Adipocyte (in vitro differentiated cells): ENCODE measurements at places on chromosomes 11 and 22.
A peak's percentile ranks its signal among the peaks of the same experiment; 100 is the strongest.

GRCh38 chr11:33919645-33920044 is 27.8 kb upstream of the LMO2 start:
- no peak for DNase-seq

DNA sequence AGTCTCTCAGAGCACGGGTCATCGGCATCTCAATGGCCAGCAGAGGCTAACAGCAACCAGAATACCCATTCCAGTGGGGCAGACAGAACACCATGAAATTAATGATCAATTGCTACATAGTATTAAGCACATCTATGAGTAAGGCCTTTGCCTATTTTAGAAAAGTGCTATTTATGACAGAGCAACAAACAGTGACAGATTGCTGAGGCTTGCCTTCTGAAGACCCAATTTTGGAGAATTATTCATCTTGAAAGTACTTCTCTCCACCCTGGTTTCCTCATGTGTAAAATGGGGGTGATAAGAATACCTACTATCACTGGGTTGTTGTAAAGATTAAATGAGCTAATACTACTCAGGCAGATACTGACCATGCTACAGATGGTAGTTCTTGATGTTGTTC is 232.7 kb downstream of the TENM4 start:
- DNase-seq = no peak

DNA sequence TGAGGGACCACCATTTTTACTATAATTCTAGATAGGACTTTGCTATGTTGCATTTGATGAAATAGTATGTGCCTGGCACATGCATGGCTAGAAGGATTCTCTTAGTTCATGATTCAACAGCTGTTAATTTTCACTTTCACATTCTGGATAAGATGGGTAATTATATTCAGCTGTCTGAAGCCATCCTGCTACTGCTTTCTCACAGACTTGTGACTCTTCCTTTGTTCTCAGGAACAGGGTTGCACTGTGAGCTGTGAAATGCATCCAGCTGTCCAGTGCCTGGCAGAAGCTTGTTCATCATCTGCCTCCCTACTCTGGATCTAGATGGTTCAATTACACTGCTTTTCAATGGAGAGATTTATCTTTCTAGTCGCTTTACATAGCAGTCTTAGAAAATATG is 610.1 kb upstream of the ANO5 start:
- DNase-seq = no peak

GRCh38 chr11:111019871-111020670 is 225.5 kb upstream of the POU2AF2 start:
- peak; percentile 22 for DNase-seq

GRCh38 chr11:43582863-43583462 is 97.6 kb upstream of the HSD17B12 start:
- DNase-seq = no peak

DNA sequence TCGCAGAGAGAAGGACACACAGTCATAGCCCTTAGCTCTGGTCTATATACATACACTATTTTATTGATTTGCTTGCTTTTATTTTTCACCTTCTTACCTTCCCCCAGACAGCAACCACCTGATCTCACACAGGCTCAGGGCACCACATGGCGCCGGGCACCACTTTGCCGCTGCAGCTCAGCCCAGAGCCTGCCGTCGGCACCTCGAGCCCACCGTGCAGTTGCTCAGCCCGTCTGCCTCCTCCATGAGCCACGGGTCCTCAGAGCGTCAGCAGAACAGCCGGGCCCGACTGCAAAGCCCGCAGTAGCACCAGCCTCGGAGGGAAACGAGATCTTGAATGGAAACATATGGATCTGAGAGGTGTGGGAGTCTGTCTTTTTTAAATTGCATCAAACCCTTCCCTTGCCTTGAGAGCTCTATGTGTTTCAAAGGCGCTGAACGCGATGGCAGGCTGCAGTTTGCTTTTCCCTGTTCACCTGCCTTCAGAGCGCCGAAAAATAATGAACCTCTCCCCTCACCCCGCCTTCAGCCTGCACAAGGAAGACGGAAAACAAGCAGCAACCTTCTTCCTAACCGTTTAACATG is 505.4 kb downstream of the MN1 start:
- no peak for DNase-seq

DNA sequence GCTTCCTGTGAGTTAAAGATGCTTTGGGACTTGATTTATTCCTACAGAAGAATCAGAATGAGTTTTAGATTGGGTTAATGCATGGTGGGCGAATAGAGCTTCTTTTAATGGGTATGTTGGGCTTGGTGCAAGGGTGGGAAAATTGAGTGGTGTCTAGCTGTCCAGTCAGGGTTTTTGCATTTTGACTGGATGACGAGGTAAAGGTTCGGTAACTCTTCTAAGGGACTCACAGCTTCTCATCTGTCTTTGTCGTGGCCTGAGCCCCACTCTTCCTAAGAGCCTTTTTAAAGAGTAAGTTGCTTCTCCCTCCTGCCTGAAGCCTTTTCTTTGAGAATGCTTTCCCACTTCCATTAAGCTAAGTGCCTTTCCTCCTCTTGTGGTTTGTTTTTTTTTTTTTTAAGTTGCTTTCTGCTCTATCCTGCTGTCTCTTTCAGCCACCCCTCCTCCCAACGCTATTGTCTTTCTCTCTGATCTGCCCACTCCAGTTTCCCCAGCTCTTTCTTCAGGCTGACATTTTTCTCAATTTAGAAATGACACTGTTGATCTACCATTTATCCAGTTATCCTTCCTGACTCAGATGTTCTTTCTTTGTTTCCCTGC is 1.1 kb downstream of the DPF2 start:
- peak; percentile 47 for DNase-seq

DNA sequence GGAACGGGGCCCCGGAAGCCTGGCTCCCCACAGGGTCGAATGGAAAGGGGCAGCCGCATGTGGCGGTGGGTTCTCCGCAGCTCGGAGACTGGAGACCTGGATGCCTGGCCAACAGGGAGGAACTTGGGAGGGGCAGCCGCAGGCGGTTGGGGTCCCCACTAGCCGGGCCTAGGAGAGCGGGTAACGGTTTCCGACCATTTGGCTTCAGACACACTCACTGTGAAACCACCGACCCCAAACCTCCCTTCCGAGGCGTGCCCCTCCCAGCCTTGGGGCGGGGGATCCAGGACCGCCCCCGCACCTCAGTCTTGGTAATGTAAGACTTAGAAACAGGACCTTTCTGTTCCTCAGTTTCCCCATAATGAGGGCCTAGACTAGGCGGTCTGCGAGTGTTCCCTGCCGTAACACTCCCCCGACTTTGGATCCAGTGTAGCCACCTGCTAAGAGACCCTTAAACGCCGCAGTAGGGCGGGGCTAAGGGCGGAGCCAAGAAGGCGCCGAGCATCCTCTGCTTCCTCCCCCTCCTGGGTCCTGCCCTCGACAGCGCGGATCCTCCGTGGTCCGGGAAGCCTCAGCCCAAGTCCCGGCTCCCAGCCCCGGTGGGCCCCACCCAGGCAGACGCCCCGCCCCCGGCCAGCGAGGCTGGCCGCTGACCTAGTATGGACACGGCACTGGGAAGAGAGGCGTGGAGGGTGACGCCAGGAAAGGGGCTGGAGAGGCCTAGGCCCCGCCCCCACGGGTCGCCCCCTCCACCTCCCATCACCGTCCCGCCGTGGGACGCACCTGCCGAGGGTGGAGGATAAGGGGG is 1.8 kb upstream of the RASGRP2 start:
- DNase-seq = peak; percentile 47

- DNase-seq = no peak
Measured at GRCh38 chr11:72229925-72230763, 5.6 kb downstream of the INPPL1 start.

DNA sequence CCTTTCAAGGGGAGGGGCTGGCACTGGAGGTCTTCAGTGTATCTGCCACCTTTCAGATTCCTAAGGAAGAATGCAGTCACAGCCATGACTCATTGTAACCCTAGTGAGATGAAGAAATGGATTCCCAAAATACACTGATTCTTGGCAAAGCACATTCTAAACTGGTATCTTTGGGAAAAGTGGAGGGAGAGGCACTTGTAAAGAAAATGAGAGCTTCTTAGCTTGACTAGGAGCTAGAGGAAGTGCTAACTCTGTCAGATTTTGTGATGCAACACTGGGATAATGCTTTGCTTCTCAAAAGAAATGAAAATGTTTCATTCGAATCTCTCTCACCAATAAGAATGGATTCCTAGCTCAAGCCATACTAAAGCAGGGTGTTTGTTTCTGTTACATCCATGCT is 14.3 kb downstream of the NRIP3 start:
- DNase-seq = peak; percentile 59

- peak; percentile 56 for DNase-seq
Measured at GRCh38 chr22:23215294-23216241, 35.3 kb downstream of the BCR start.

- no peak for DNase-seq
Measured at GRCh38 chr11:64793271-64794160, 9.5 kb downstream of the MAP4K2 start.

GRCh38 chr11:8347978-8348377 is 84.3 kb upstream of the LMO1 start:
- DNase-seq = no peak

- no peak for DNase-seq
Measured at GRCh38 chr22:29369460-29369859, 18.9 kb downstream of the AP1B1 start.

GRCh38 chr11:129292092-129292491 is 83.6 kb upstream of the BARX2 start:
- DNase-seq = no peak

GRCh38 chr11:1171985-1172728 is 14.4 kb downstream of the MUC5AC start:
- DNase-seq = no peak

- DNase-seq = no peak
Measured at GRCh38 chr22:32874976-32875375, 73.5 kb downstream of the TIMP3 start.

GRCh38 chr11:115980337-115981103 is 476.3 kb upstream of the CADM1 start:
- DNase-seq = no peak

DNA sequence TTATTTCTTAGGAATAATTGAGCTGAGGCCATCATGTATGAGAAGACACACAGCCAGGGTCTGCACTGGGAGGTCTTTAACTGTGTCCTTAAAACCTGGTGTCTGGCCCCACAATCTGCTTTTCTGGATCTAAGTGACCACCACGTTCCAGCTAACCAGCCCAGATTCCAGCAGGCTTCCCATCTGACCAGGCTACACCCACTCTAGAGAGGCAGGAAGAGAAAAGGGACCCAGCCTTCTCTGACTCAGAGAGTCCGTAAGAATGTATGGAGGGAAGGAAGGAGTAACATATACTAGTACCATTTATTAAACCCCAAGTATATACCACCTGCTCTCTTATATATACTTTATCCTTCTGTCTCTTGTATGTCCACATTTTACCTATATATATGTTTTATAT is 80.1 kb downstream of the LDLRAD3 start:
- peak; percentile 42 for DNase-seq

DNA sequence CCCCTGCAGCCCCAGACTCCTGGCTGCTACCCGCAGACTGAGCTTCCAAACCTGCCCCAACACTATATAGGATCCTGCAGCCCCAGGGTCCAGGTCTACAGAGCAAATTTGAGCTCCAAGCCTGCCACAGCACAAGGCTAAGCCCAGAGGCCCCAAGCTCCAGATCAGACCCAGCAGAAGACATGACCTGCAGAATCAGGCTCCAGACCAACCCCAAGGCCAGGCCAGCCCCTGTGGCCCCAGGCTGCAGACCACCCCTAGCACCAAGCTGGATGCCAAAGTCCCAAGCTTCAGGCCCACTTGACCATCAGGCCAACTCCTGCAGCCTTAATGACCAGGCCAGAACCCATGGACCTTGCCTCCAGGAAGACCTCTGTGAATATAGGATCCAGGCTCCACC is 145.3 kb downstream of the DLG2 start:
- DNase-seq = no peak

GRCh38 chr11:95897731-95898130 is 26.2 kb downstream of the MTMR2 start:
- DNase-seq = no peak

DNA sequence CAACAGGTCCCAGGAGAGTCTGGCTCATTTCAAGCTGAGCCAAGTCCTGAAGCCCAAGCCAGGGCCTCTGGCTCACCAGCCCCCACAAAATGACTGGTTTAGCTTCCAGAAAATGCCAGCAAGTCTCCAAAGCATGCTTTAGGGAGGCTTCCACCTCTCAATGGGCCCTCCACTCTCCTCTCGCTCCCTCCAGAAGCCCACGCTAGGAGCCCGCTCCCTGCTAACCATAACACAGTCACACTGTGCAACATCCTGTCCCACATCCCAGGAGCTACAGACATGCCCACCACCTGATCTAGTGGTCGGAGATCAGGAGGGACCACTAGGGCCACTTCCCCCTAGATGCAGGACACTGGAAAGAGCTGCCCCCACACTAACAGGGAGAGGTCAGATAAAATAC is 6.9 kb downstream of the SULT4A1 start:
- no peak for DNase-seq

- peak; percentile 7 for DNase-seq
Measured at GRCh38 chr11:35905646-35906276, 38.1 kb upstream of the LDLRAD3 start.

- no peak for DNase-seq
Measured at GRCh38 chr22:35465109-35465701, 65.3 kb downstream of the MCM5 start.

GRCh38 chr11:35114906-35115687 is 23.9 kb upstream of the CD44 start:
- DNase-seq = no peak

DNA sequence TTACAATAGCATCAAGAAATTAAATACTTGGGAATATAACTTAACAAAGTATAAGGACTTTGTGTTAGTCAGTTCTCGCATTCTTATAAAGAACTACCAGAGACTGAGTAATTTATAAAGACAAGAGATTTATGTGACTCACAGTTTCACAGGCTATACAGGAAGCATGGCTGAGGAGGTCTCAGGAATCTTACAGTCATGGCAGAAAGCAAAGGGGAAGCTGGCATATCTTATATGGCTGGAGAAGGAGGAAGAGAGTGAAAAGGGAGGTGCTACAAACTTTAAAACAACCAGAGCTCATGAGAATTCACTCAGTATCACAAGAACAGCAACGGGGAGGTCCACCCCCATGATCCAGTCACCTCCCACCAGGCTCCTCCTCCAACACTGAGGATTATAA is 32.0 kb upstream of the CCDC134 start:
- DNase-seq = peak; percentile 13

GRCh38 chr11:87198266-87198881 is 160.6 kb downstream of the TMEM135 start:
- DNase-seq = no peak

GRCh38 chr11:91513734-91514133 is 710.9 kb upstream of the FAT3 start:
- no peak for DNase-seq

DNA sequence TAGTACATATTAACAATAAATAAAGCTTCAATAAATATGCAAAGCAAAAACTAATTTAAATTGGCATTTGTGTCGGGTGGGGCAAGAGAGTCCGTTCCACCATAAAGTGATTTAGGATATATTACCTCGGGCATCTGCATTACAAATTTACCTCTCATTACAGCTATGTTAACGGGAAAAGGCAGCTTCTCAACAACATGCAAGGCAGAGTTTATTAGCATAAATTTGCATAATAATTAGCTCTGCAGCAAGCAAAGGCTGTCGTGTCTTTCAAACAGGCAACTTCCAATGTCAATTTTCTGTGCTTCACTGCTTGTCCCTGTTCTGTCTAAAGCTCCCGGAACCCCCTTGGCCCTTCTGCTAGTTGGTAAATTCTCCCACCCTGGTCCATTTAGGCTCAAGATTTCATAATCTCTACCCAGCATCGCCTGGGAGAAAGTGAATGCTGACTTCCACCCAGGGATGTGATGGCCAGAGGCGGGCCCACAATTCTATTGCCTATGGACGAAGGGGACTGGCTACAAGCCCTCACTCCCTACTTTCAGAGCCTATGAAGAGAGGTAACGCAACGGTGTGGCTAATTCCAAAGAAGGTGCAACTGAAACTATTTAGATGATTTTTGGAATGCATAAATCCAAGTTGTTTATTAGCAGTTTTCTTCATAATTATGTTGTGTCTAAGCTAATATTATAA is 462.1 kb downstream of the OPCML start:
- DNase-seq = no peak
